Large intestine (tissue), 12 donors: ENCODE measurements at places on chromosomes 4 and X. TPM values are rescaled to one million over a fixed set of nuclear protein-coding genes. Genes with fewer than 3 reads are reported as not detected.
A peak's percentile ranks its signal among the peaks of the same experiment; 100 is the strongest.

GRCh38 chr4:75251547-75251946 is 262.7 kb downstream of the RCHY1 start:
- no peak for DNase-seq

- no peak for DNase-seq
Observed at GRCh38 chr4:3361406-3361805, 68.6 kb downstream of the RGS12 start.

GRCh38 chr4:45663003-45663402 is 460.9 kb downstream of the GABRG1 start:
- peak; percentile 26 for DNase-seq

- no peak for DNase-seq
Observed at GRCh38 chr4:148447681-148448080, 5.5 kb upstream of the NR3C2 start.

DNA sequence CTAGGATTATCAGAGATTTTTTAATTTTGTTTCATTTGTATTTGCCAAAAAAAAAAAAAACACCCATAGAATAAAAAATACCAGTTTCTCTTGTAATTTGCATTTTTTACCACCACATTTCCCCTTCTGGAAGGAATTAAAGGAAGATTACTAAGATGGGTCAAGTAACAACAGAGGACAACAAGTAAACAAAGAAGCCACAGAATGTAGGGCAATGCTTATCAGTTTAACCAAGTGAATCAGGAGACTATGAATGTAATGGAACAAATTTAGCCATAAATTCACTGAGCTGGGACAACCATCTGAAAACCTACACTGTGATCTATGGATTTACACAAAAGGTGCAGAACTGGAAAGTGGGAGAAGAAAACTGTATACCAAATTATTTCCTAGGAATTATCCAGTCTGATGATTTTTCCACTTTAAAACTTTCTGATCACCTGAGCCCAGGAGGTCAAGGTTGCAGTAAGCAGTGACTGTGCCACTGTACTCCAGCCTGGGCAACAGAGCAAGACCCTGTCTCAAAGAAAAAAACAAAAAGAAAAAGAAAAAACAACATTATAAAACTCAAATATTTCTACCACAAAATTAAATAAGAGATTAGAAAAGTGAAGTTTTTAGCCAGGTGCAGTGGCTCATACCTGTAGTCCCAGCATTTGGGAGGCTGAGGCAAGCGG is 32.4 kb downstream of the LRBA start:
- no peak for DNase-seq

- no peak for DNase-seq
Observed at GRCh38 chrX:64191281-64192010, 14.1 kb downstream of the AMER1 start.

NPY2R gene
- polyA plus RNA-seq, result 1.8 TPM

DNA sequence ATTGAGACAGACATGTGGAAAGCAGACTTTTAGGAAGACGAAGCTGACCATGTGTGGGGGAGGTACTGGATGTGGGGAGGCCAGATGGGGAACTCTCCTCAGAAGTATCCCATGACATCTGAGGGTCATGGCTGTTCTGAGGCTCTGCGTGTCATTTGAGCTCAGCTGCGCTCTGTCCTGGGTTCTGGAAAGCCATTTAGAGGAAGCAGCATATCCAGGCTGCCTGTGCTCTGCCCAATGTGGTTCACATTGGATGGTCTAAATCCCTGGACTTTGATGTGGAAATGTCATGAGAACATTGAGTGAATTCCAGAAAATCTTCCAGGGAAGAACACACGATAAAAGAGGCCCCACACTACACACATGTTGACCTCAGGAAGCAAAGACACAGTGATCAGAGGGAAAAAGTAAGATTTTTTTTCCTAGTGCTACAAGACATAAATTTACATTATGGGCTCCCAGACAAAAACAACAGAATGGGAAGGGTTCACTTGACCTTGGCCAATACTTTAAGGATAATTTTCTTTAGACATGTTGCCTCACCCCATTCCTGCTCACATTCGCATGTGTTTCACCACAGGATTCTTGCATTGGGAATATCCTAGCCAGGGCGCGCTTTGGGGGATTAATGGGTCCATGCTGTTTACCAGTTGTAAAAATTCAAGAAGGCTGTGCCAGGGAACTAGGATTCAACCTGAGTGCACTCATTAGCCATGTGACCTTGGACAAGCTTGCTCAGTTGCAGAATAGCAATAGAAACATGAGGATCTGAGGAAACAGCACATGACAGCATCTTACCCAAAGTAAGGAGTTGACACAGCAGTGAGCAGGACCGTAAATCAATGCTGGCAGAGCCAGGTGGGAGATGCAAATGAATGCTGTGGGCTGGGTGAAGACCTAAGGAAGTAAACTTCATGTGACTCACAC is 73.2 kb upstream of the C1QTNF7 start:
- no peak for DNase-seq

DNA sequence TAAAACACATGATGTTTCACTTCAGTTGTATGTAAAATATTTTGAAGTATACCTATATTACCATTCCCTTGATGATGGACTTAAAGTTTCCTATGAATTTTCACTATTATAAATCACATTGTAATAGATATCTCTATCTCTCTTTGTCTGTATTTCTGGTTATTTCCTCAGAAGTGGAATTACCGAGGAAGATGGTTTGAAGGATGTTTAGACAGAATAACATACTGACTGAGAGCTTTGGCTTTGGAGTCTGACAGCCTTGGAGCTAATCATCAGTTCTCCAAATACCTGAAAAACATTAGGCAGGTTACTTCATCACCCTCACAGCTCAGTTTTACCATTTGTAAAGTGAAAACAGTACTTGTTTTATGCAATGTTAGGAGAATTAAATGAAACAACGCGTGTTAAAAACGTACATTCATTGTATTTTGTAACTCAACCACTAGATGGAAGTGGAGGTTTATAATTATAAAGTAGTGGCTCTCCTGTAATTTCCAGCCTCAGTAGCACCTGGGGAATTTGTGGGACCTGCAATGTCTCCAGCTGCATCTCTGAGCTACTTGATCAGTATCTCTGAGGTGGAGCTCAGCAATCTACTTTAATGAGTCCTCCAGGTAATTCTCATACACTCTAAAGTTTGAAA is 14.3 kb downstream of the JCHAIN start:
- DNase-seq, result peak; percentile 23

- no peak for DNase-seq
Observed at GRCh38 chrX:29225670-29226069, 638.4 kb downstream of the IL1RAPL1 start.
